ENCODE measurements at places on chromosomes 2 and 18. TPM values are rescaled to one million over a fixed set of nuclear protein-coding genes. Genes with fewer than 3 reads are reported as not detected.

Gene UBXN4
- 105 TPM for total RNA-seq

Gene PROC
- total RNA-seq: not detected

- H3K27ac ChIP-seq: no peak overlapping the region
- H3K36me3 ChIP-seq: peaks cover 12% of the 10 kb centered on the region
- no peak for DNase-seq
- H3K4me1 ChIP-seq: peaks cover 3% of the 10 kb centered on the region
- H3K4me3 ChIP-seq: no peak overlapping the region
- no peaks in the 10 kb centered on the region for H3K27me3 ChIP-seq
Measured at GRCh38 chr2:120298173-120298835, 45.7 kb downstream of the RALB start.

DNA sequence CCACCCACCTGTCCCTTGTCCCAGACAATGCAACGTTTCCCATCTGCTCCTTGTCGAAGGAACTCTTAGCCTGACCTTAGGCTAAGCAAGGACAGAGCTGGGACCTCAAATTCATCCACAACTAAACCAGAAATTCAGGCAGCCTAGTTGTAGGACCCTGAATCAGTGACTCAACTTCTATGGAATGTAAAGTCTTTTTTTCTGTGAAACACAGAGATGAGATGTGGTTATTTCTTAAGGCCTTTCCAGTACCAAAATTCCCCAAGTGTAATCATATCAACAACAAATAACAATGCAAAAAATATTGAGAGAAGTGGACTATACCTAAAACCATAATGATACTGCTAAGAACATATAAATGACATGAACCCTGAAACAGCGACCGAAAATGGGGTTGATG is 46.7 kb downstream of the EN1 start:
- no peaks in the 10 kb centered on the region for H3K36me3 ChIP-seq
- H3K27me3 ChIP-seq: peaks cover 14% of the 10 kb centered on the region
- H3K27ac ChIP-seq: no peak overlapping the region
- H3K4me1 ChIP-seq: no peaks in the 10 kb centered on the region
- DNase-seq: no peak
- no peak overlapping the region for H3K4me3 ChIP-seq

DNA sequence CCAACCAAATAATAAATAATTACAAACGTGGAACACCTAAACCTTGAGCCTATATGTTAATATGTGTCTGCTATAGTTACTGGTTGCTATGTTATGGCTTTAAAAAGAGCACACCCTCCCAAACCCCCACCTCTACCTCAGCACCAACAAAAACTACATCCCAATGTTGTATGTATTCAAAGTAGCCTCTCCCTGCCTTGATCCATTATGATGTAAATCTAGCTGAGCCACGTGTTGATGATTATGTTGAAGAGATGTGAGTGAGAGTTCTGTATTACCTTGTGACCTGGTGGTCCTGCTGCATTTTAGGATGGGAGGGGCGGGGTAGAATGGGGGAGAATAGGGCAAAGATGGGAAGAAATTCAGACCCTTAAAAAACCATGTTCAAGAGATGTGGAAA is 4.8 kb downstream of the MFSD6 start:
- no peaks in the 10 kb centered on the region for H3K27me3 ChIP-seq
- no peak for DNase-seq
- H3K27ac ChIP-seq: no peak overlapping the region
- peaks cover 3% of the 10 kb centered on the region for H3K36me3 ChIP-seq
